ENCODE measurements at places on chromosomes 11 and 22. TPM values are rescaled to one million over a fixed set of nuclear protein-coding genes. Genes with fewer than 3 reads are reported as not detected.

DNA sequence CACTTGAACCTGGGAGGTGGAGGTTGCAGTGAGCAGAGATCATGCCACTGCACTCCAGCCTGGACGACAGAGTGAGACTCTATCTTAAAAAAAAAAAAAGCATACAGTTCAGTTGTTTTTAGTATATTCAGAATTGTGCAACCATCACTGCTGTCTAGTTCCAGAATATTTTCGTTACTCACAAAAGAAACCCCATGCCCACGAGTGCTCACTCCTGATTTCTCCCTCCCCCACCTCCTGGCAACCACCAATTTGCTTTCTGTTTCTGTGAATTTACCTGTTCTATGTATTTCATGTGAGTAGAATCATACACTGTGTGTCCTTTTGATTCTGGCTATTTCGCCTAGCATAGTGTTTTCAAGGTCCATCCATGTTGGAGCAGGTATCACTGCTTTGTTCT is 24.8 kb downstream of the PTPRJ start:
- no peak for DNase-seq

- no peak for DNase-seq
Observed at GRCh38 chr22:34997633-34998299, 68.2 kb upstream of the ISX start.

DNA sequence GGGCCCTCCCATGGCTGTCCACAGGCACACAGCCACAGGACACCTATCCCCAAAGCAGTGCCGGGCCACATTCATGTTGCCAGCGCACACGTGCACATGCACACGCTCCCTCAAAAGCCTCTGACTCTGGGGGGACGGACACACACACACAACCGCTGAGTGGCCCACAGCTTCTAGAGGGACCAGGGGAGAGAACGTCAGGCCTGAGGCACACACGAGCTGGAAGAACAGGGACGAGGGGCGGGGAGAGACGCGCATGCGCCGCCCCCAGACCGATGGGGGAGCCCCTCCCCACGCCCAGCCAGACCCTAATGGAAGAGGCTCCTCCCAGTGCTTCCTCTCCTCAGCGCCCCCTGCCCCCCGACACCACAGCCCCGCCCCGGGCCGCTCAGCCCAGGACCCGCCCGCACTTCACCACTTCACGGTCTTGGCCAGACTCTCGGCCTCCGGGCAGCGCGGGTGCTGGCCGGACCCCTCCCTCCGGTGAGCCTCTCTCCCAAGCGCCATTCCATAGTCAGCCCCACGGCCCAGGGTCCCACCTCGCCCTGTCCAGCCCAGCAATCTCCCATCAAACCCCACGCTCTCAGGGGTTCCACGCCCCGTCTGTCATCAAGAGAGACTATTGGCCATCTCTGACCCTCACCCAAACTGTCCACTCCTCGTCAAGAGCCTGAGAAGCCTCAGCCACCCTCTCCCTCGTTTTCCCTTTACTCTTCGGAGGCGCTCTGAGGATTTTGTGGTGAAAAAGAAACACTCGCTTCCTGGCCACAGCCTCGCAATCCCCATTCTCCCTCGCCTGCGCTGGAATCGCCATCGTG is 11.7 kb downstream of the NRXN2 start:
- DNase-seq, result no peak

DNA sequence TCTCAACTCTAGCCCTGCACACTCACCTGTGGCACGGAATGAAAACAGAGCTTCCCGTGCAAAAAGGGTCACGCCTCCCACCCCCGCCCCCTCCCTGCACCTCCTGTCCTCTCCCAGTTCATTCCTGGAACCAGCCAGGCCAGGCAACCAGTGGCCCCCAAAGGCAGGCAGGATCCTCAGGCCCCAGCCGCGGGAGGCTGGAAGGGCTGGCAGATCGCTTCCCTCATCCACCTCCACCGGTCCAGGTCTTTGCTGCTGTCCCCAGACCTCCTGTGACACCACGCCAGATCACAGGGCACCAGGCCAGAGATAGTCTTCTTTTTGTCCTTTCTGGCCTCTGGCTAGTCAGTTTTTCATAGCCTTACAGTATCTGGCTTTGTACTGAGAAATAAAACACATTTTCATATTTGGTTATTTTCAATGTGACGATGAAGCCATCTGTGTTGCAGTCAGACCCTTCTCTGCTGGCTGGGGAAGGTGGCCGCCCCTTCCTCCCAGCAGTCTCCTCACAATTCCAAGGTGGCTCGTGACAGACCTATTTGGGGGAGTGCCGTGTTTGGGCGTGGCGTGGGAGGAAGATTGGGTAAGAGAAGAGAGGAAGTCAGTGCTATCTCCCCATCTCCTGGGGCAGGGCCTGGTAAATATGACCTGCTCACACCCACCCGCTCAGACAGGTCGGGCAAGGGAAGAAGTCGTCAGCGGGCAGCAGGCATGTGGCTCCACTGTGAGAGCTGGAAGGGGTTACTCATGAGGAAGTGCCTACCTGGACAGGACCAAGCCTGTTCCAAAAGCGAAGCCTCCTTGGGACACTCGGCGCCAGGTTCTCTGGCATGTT is 9.1 kb downstream of the SSH3 start:
- DNase-seq, result no peak

DNA sequence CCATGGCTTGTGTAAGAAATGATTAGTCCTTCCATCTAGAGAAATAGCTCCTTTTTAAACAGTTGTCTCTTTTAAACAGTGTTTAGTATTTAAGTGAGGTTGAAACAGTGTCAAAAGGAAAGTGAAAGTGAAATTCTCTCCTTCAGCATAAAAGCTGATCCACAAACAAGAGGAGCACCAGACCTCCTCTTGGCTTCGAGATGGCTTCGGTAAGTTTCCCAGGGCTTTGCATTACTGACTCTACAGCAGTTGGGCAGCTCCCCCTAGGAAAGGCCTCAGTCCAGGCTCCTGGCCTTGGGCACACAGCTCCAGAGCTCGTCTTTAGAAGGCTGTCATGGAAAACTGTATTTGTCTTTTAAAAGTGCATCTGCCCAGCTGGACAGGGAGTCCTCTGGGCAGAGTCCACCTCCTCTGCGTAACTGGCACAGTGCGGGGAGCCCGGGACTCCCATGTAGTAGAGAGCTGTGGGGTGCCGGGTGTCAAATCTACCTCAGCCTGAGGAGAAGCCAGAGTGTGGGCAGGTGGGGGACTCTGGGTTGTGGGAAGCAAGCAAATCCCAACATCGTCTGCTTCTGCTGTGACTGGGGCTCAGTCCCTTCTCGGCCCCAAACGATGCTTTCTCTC is at the start of gene PLAAT4:
Gene PLAAT4 (plus strand): TSS at position 140 of the 624 bp plus-strand sequence. CDS start 61 bp downstream, at position 201.
- DNase-seq, result no peak

DNA sequence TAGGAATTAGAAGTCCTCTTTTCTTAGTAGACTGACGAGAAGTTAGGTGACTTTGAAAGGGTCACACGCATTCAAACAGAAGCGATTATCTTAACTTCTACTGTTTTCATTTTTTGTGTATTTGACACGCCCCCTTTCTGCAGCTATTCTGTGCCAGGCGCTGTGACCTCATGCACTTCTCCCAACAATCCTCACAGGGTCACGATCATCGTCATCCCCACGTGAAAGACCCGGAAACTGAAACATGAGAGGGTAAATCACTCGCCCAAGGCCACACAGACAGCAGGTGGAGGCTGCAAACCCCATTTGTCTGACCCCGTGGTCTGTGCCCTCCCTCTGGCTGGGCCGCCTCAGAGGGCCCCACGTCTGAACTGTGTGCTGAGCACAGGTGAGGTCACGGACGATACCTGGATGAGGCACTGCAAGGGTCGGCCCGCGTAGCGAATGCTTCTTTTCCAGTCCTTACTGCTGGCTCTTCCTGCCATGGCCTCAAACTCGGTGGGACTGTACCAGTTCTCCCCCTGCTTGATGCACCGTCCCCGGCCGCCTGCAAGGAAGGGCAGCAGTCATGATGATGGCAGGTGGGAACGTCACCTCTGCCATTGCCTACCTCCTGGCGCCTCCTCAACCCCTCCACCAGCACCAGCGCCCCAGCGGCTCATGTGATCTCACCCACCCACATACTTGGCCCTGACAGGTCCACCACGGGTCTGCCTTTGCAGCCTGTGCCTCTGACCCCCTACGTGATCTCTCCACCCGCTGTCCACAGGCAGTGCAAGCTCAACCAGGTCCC is 8.4 kb downstream of the DEAF1 start:
- no peak for DNase-seq

GRCh38 chr11:123161376-123162030 is 33.5 kb downstream of the CLMP start:
- no peak for DNase-seq

GRCh38 chr11:71504531-71504930 is 22.5 kb upstream of the KRTAP5-7 start:
- no peak for DNase-seq

DNA sequence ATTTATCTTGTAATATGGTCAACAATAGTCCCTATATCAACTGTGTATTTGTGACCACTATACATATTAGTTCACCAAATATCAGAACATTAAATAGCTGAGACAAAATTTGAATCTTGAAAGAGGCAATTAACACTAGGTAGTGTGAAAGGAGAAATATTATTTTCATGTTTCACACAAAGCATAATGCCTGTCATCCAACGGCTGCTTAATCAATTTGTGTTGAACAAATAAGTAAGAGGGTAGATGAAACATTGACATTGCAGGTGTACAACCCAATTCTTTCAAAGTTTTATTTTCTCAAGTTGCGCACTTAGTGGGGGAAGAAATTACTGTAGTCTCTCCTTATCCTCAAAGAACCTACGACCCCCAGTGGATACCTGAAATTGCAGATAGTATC is 3.4 kb upstream of the OR8I2 start:
- DNase-seq, result no peak

DNA sequence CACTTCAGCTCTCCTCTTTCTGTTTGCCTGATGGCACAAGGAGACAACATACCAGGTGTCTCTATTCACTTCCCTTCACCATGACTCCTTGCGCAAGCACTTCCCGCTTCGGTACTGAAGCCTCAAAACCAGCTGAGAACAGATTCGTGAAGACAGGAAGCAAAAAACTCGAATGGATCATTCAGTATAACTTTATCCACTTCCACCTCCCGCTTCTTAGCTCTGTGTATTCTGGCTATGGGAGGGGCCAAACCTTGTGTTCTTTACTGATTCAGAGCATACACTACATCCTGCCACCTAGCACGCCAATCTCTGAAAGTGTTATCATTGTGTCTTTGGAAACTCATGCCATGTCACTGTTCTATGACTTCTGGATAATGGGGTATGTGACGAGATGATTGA is 62.2 kb upstream of the ADA2 start:
- no peak for DNase-seq

- no peak for DNase-seq
Observed at GRCh38 chr11:6642957-6643356, 12.7 kb downstream of the DCHS1 start.

- no peak for DNase-seq
Observed at GRCh38 chr11:63802637-63803414, 10.4 kb upstream of the SPINDOC start.

DNA sequence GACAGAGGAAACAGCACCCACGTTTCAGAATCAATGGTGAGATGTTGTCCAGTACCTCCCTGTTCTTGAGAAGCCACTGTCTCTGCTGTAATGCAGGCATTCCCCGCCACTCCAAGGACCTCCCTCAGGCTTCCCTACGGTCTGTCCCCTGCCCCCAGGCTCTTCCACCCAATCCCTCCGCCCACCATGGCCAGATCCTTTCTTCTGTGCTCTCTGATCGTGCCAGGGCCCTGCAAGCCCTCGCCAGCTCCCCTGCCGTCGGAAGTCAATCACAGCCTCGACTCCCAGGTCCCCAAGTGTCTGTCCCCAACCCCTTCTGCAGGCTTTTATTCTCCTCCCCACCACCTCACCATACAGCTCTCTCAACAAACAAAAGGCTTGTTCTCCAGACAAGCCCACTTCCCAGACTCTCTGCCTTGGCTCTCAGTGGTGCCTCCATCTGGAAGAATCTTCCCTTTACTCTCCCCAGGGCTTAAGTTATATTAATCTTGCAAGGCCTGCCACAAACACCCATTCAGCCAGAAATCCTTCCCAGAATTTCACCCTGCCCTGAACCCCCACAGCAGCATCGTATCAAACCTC is 13.7 kb downstream of the SCN4B start:
- no peak for DNase-seq

DNA sequence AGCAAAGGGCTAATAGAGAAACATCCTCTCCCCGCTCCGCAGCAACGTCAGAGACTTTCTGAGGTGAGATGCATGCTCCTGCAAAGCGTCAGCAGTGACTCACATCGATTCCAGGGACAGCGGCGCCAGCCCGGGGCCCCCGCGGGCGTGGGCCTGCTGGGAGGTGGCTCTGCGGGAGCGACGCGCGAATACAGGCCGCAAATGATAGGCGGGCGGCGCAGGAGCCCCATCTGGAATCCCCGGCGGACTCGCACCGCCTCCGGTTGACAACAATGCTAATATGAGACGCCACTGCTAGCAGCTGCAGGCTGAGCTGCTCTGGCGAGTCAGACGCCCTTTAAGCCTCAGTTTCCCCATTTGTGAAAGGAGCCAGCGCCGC is 557 bp downstream of the RANGAP1 start:
- DNase-seq, result no peak

GRCh38 chr11:116173941-116174911 is 598.6 kb downstream of the BUD13 start:
- DNase-seq, result no peak

DNA sequence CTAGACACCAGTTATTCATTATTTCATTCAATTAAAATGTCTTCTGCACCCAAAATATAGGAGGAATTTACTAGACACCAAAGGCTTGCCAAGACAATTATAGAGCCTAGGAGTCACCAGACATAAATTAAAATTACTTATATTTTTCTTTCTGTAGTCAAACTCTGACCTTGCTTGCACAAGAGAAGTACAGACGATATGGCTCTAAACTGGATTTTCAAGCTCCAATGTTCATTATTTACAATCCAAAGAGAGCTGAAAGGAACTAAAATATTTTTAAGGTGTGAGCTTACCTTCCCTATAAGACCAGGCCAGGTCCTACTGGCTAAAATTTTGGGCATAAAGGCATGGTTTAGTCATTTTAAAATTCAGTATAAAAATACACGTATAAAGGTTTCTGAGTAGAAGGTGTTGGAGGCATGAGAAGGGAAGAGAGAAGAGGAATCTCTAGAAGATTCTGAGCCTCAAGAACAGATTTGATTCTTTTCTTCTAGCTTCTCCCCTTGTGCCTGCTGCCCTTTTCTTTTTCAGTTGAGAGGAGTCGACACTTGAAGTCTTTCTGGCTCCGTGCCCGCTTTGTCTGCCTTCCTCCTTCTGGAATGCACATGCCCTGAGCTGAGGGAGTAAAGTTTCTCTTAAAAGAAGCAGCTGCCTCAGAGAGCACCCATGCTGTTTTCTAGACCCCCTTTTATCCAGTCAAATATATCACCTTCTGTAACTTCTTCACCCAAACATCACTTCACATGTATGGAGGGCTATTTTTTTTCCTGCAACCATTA is 13.5 kb downstream of the C11orf97 start:
- no peak for DNase-seq

DNA sequence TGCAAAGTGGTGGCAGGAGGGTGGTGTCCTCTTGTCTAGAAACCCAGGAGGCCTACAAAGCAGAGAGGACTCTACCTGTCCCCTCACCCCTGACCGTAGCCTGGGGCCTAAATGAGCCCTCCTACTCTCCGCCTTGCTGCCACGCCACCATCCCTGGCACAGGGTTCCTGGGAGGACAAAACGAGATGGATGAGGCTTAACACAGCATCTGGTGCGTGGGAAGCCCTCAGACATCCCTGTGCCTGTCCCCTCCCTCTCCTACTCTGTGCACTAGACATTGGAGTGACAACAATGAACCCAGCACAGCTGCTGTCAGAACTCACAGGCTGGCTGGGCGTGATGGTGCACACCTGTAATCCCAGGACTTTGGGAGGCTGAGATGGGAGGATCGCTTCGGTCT is 36.4 kb upstream of the DKK3 start:
- no peak for DNase-seq

LSP1 gene
- not detected for polyA plus RNA-seq

MUC6 gene
- polyA plus RNA-seq, result not detected

CCDC188 gene
- 4.9 TPM for polyA plus RNA-seq

TTC36 gene
- not detected for polyA plus RNA-seq

NCR3LG1 gene
- 2.0 TPM for polyA plus RNA-seq

IGLL1 gene
- polyA plus RNA-seq, result not detected

Measured in BJ (cell line).